ENCODE measurements at places on chromosomes 13 and 19.

GRCh38 chr19:5977222-5977784 lies 637 bp downstream of the RANBP3 start:
- DNase-seq: peak; percentile 26

DNA sequence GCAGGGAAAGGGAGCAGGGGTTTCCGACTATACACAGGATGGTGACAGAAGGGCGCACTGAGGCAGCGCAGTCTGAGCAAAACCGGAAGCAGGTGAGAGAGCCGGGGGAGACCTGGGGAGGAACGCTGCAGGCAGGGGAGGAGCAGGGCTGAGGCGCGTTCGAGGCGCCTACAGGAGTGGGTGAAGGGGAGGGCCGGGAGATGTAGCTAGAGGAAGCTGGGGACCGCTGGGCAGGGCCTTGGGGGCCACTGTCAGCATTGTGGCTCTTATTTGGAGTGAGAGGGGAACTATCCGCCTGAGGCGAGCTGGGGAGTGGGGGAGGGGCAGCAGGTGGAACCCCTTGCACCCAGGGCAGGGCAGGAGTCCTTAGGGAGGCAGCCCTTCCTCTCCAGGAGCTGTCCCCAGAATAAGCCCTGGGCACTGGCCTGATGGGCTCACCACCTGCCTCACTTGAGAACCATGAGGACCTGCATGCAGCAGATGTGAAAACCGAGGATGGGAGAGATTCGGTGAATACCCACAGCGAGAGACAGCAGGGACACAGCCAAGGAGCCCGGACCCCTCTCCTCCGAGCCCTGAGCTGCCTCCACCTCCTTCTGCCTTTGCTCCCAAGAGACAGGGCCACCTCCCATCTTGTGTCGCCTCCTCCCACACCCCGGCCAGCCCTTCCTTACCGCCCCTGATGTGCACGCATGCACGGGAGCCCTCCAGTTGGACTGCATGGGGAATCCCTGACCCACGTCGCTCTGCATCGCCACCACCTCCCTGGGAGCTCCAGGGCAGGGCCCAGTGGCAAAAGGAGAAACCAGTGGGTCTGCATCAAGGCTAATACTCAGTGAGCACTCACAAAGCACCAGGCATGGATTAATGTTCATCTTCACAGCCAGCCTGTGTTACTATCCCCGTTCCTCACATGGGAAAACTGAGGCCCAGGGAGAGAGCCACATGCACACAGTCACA lies 10.3 kb downstream of the AKT2 start:
- no peak for DNase-seq

DNA sequence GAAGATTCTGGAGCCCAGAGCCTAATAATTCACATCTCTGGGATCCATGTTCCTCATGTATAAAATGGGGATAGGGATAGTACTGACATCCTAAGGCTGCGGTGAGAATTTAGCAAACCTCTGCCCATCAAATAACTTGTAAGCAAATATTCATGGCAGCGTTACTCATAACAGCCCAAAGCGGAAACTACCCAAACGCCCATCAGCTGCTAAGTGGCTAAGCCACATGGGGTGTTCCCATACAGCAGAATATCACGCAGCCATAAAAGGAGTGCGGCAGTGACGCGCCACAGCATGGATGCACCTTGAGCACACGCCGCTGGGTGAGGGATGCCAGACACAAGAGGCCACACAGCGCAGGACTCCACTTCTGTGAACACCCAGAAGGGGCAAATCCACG lies 19.7 kb downstream of the VRK3 start:
- DNase-seq: no peak

- DNase-seq: no peak
Observed at GRCh38 chr13:33172400-33172799, 113.2 kb downstream of the STARD13 start.

DNA sequence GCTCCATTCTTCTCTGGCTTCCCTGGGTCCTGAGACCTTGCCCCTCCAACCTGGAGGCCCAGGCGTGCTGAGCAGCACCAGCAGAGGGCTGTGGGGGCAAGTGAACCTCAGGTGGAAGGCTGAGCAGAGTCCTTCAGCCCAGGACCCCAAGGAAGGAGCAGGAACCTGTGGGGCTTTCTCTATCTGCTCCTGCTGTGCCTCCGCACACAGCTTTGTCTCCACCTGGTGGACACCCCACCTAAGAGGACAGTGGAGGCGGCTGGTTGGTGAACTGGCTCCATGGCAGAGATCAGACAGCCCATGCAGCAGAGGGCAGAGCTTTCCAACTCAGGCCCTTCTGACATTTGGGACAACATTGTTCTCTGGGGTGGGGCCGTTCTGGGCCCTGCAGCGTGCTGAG lies 19.7 kb downstream of the ZFR2 start:
- DNase-seq: no peak

DNA sequence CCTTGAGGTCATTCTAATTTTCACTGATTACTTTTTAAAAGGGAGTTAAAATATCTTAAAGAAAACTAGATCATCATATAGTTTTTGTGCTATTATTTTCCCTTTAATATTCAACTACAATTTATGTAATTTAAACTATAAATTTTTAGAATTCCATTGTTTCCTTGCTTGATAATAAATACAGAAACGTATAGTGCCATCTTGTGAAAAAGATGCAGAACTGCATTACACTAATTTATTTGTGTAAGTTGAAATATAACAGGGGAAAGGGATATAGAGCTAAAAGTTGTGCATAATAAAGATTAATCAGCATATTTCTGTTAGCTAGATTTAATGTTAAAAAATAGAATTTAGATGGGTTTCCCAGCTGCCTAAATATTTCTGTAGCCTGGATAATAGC lies 61.5 kb upstream of the TDRD3 start:
- no peak for DNase-seq

DNA sequence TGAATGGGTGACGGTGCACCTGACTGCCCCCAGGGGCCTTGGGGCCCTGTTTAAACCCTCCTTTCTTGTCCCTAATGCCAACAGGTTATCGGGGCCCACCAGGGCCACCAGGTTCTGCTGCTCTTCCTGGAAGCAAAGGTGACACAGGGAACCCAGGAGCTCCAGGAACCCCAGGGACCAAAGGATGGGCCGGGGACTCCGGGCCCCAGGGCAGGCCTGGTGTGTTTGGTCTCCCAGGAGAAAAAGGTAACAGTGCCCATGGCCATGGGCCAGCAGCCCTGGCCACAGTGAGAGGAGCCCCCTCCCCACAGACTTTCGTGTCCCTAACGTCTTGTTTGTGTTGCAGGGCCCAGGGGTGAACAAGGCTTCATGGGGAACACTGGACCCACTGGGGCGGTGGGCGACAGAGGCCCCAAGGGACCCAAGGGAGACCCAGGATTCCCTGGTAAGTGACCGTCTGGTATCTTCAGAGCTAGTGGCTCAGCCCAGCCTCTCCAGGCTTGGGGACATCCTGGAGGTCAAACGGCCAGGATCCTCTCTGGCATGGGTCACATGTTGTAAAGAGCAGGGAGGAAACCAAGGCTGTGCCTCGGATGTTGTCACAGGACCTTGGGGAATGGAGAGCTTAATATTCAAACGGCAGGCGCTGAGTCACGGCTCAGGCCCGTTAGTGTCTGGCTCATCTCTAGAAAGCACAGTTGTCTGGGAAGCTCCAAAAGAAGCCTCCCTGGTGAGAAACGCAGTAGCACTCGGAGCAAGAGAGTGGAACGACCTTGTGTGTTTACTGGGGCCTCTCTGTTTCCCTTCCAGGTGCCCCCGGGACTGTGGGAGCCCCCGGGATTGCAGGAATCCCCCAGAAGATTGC lies 58.3 kb downstream of the RAB20 start:
- no peak for DNase-seq

- no peak for DNase-seq
Observed at GRCh38 chr13:72004246-72004645, 137.2 kb upstream of the DACH1 start.

GRCh38 chr13:34258646-34259386 lies 440.9 kb downstream of the RFC3 start:
- DNase-seq: no peak

GRCh38 chr13:44064357-44064756 lies 184.7 kb downstream of the LACC1 start:
- DNase-seq: no peak

GRCh38 chr13:45206340-45206739 lies 5.5 kb upstream of the KCTD4 start:
- no peak for DNase-seq

GRCh38 chr13:70457474-70457873 lies 349.2 kb upstream of the KLHL1 start:
- DNase-seq: no peak

DNA sequence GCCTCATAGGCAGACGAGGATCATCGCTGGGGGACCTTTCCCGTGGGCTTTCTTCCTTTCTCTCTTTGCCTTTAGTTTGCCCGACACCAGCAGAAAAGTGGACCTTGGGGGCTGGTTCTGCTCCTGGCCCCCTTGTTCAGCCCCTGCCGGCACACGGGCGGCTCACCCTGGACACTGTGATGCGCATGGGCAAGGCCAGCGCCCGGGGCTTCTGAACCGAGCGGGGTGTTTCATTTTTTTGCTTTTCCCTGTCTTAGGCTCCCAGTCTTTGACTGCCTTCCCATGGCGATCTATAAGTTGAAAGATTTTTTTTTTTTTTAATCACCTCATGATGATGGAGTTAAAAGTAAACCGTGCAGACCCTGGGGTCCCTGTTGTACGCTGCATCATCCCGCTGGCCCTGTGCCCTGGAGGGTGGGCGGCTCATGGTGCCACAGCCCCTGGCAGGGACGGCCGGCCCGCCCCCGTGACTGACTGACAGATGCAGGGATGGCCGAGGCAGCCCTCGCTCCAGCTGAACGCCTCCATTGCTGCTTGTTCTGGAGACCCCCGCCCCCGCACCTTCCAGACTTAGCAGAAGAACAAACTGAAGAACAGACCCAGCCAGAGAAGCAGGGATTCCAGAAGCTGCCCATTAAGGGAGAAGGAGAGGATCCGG lies 9.6 kb downstream of the TSSK6 start:
- no peak for DNase-seq

GRCh38 chr13:111855786-111856185 lies 211.2 kb upstream of the SOX1 start:
- DNase-seq: no peak

DNA sequence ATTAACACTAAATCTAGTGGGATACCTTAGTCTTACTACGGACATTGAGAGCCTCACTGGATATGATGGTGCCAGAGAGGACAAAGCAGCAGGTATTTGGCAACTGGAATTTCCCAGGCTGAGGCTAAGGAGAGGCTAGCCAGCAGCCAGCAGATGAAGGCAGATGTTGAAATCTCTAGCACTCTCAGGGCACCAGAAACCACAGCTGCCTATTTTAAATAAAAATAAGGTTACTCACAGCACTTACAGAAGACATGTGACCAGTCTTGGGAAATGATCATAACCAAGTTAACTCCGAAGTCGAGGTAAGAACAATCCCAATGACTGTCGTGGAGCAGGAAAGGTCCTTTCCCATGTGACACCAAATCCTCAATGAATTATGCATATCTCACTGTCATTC lies 1726.0 kb downstream of the EFNB2 start:
- no peak for DNase-seq

DNA sequence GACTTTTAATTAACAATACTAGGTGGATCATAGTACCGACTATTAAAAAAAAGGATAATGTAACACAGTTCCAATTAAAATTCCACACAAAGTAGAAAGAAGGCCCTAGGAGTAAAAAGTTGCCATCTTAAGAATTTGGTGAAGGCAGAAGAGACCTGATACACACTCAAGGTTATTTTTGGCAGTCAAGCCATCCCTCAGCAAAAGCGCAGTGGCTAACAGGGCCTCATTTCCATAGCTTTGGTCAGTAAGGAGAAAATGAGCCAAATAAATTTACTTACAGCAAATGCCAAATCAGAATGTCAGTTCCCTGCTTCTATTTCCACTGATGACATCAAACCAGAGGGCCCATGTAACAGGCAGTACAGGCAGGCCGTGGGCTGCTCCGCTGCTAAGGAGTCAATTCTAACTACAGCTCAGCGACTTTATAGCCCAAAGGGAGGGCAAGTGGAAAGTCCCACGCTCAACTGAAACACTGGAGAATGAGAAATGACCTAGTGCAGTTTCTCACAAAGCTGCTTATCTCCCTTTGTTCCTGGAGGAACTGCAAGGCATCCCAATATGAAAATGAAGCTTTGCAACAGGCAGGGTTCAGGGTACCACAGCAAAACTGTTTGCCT lies 6.3 kb downstream of the ARGLU1 start:
- DNase-seq: no peak

- no peak for DNase-seq
Observed at GRCh38 chr19:56301155-56301554, 13.5 kb downstream of the ZSCAN5A start.

GRCh38 chr19:57269515-57270250 lies 10.6 kb upstream of the ZNF460 start:
- DNase-seq: no peak

DNA sequence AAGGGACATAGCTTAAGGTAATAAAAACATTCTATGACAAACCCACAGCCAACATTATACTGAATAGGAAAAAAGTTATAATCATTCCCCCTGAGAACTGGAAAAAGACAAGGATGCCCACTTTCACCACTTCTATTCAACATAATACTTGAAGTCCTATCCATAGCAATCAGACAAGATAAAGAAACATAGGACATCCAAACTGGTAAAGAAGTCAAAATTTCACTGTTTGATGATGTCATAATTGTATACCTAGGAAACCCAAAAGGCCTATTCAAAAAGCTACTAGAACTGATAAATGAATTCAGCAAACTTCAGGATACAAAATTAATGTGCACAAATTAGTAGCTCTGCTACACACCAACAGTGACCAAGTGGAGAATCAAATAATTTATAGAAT lies 1590.0 kb upstream of the PCDH20 start:
- no peak for DNase-seq

DNA sequence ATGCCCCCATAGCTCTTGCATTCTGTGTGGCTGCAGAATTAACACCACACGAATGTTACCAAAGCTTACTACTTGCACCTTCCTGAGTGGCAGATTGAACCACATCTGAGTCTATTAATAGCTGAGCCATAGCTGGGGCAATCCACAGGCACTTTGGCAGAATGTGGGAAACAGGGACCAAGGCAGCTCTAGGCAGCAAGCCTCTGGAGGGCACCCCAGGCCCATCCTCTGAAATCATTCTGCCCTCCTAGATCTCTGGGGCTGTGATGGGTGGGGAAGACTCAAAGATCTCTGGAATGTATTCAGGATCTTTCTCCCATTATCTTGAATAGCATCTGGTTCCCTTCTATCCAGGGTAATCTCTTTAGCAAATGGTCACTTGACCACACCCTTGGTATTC lies 139.3 kb downstream of the TNFRSF19 start:
- no peak for DNase-seq

DNA sequence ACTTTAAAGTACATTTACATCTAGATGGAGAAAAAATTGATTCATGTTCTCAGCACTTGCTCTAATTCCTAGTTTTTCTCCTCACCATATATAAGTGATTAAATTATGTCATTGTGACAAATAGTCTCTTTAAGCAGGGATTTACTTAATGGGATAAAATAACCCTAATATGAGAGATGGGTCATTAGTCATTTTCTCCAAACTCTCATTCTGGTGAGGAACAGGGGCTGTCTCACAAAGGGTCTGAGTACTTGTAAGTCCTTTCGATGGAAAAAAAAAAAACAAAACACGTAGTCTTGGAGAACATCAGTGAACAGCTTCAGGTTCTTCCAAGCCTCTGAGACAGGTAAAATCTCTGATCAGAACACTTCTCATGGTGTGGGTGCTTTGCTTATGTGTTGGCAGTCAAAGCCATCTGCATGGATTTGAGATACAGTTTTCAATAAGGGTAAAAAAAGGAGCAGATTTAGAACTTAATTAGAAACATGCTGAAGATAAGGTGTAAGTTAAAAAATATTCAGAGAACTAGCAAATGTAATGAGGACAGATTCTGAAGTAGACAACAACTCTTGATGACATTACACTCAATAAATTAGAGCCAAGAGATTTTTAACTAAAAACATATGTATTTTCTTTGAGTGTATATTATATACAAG lies 1668.9 kb upstream of the MIR17HG start:
- DNase-seq: no peak

GRCh38 chr13:81487151-81487550 lies 1146.2 kb upstream of the SPRY2 start:
- no peak for DNase-seq

Measured in left ventricle myocardium superior (tissue), 1 donor.